ENCODE measurements at places on chromosomes 5 and 9.
A peak's percentile ranks its signal among the peaks of the same experiment; 100 is the strongest.

- DNase-seq: no peak
These were observed 11.2 kb upstream of the GFPT2 start for GRCh38 chr5:180364306-180364856.

DNA sequence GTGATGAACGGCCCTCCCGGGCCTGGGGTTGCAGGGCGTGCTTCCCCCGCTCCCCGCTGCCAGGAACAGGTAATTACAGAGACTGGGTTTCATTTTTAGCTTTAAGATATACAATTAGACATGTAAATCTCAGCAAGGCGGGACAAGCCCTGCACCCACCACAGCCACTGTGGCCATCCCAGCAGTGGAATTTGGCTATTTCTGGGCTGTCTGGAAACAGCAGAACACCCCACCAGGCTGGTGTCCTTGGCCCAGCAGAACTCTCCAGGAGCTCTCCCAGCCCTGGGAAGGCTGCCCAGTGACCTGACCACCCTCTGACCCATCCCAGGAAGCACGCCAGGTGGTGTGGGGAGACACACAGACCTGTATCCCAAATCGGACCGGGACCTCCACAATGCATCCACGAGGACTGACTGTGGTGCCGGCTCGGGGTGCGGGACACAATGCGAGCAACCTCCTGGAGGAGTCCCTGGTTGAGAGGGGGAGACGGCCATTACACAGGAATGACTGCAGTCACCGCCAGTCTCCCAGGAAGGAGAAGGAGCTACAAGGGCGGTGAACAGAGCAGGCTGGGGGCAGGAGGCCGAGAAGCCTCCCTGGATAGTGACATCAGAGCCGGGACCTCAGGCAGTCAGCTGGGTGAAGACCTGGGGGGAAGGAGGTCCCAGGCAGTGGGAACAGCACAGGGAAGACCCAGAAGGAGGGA lies 17.3 kb downstream of the EEIG1 start:
- DNase-seq: no peak

GRCh38 chr5:115849258-115849798 lies 7.6 kb downstream of the AP3S1 start:
- DNase-seq: no peak

- DNase-seq: no peak
These were observed 162.5 kb downstream of the PAX5 start for GRCh38 chr9:36871606-36872005.

GRCh38 chr5:17014686-17015085 lies 78.6 kb upstream of the MYO10 start:
- no peak for DNase-seq

GRCh38 chr5:82265047-82265446 lies 13.1 kb downstream of the RPS23 start:
- no peak for DNase-seq

GRCh38 chr5:67659288-67659687 lies 462.7 kb upstream of the CD180 start:
- DNase-seq: no peak

GRCh38 chr9:135617538-135617900 lies 21.8 kb downstream of the GLT6D1 start:
- DNase-seq: no peak

- no peak for DNase-seq
These were observed 228.8 kb downstream of the GAS1 start for GRCh38 chr9:86718388-86719049.

GRCh38 chr9:17625644-17626388 lies 47.0 kb downstream of the SH3GL2 start:
- no peak for DNase-seq

- DNase-seq: no peak
These were observed 170.9 kb downstream of the PALM2AKAP2 start for GRCh38 chr9:109950710-109951443.

GRCh38 chr9:137590123-137590468 lies 216 bp downstream of the ZMYND19 start:
- no peak for DNase-seq

DNA sequence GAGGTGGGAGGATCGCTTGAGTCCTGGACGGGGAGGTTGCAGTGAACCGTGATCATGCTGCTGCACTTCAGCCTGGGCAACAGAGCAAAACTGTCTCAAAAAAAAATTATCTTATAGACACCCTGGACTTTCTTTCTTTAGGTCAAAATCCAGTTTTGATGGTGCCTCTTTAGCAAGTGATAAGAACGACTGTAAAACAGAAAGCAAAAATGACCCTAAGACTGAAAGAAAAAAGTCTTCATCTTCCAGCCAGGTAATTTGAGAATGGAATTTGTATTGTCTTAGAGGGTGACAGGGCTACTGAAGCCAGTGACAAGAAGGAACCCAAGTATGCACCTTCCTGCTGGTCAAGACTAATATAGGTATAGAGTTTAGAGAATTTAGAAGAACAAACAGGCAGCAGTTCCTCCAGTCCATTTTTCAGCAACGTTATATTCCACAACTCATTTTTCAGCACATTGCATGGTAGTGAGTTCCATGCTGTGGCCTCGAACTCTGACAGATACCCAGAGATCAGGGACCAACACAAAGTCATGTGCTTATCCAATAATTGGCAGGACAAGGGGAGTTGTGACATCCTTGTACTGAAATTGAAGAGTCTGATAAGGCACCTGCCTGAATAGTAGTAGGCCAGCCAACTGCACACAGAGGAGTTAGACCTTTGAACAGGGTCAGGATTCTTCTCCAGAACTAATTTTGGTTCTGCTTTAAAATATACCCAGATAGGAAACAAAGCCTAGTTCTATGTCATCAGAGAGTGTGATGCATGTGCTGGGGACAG lies 46.5 kb downstream of the GRAMD2B start:
- DNase-seq: no peak

GRCh38 chr9:93185266-93186214 lies 1.6 kb downstream of the WNK2 start:
- no peak for DNase-seq

DNA sequence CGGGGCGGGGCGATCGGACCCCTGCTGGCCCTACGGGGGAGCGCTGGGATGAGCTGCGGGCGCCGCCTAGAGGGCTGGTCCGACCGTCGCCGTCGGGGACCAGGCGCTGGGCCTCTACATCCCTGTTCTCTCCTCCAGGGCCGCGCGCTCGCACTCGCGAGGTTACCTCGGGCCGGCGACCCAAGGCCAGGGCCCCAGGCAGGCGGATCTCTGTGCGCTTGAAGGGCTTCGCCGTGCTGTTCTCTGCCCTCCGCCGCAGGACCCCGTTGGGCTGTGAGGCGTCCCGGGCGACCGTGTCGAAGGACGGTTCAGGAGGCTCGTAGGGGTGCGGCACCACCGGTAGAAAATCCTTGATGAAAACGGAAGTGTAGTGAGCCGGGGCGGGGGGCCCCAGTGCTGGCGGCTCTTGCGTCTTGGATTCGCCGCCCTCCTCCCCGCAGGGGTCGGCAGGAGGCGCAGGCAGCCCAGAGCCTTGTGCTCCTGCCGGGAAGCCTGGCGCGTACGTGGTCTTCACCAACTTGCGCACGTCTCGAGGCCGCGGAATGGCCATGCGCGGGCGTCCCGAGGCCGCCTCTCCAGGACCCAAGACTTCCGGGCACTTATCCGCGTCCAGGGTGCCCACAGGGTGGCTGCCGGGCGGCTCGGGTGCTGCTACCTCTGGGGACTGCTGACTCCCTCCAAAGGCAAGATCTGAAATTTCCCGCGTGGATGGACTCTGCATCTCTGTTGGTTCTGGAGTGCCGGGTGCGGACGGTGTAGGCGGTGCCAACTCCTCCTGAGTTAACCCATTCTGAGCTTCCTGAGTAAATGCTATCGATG lies 2.0 kb downstream of the PROB1 start:
- peak; percentile 55 for DNase-seq

DNA sequence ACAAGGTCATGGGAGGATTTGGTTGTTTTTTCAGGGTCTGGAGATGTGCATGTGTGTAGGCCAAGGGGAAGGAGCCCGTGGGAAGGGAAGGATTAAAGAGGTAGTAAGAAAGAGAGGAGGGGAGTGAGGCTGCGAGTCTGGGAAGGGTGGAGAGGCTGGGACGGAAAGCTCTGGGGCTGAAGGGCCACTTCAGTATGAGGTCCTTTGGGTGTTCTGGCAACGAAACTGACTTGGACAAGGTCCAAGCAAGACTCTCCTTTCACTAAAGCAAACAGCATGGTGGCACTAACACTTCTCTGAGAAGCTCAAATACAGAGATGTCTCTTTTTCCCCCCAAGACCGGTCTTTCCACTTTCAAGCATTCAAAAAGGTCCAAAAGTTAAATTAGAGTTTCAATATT lies 394.5 kb downstream of the ARHGEF28 start:
- no peak for DNase-seq

- peak; percentile 64 for DNase-seq
These were observed 2.1 kb downstream of the NR4A3 start for GRCh38 chr9:99823681-99824377.

- DNase-seq: no peak
These were observed 47.2 kb upstream of the PCAT7 start for GRCh38 chr9:94507531-94508258.

DNA sequence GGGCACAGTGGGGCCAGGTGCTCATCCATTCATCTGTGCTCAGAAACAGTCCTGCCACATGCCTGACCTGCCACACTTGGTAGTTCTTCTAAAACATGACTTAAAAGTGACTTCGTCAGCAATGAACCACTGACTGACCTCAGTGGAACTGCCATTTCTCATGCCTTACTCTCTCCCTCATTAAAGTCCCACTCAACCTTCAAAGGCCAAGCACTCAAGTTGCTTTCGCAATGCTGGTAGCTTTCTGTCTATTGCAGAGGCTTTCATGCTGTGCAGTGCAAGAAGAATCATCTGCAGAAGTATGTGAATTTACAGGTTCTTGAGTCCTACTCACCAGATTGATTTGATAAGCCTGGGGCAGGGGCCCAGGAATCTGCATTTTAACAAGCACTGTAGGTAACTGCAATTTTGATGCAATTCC lies 23.9 kb downstream of the B4GALT1 start:
- no peak for DNase-seq

- DNase-seq: no peak
These were observed 95.6 kb downstream of the PALM2AKAP2 start for GRCh38 chr9:109875495-109876129.

- DNase-seq: no peak
These were observed 51.7 kb upstream of the FAM240B start for GRCh38 chr9:38771593-38771992.

GRCh38 chr5:111733571-111733970 lies 23.4 kb downstream of the NREP start:
- no peak for DNase-seq

GRCh38 chr5:42089705-42090104 lies 164.6 kb downstream of the FBXO4 start:
- no peak for DNase-seq

- no peak for DNase-seq
These were observed 708.7 kb downstream of the CDH9 start for GRCh38 chr5:26329562-26330189.

DNA sequence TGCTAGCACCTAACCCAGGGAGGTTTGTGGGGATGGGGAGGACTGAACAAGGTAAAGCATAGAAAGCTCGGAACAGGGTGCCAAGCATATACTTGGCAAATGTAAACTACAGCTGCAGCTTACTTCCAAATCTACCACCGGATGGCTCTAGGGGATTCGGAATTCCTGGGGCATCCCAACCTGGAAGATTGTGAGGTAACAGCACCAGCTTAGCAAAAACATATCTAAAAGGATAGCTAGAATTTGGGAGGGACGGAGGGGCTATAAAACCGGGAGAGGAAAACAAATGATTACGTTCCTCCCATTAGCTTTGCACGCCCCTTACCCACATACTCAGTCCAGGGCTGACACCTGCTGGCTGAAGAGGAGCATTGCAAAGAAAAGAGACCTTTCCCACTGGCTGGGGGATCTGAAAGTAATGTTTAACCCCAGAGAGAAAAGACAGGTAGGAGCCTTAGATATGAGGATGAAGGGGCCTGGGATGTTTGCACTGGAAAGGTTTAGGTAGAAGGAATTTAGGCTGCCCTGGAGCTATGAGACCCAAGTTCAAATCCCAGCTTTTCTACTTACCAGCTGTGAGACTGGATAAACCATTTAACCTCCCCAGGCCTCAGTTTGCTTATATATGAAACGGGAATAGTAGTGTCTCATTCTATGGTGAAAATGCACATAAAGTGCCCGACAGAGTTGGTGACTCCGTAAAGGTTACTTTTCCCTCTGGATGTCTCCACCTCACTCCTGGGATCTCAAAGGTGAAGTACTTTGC lies 73.6 kb downstream of the FAM114A2 start:
- DNase-seq: no peak

GRCh38 chr5:180332051-180332517 lies 21.1 kb downstream of the GFPT2 start:
- DNase-seq: no peak

DNA sequence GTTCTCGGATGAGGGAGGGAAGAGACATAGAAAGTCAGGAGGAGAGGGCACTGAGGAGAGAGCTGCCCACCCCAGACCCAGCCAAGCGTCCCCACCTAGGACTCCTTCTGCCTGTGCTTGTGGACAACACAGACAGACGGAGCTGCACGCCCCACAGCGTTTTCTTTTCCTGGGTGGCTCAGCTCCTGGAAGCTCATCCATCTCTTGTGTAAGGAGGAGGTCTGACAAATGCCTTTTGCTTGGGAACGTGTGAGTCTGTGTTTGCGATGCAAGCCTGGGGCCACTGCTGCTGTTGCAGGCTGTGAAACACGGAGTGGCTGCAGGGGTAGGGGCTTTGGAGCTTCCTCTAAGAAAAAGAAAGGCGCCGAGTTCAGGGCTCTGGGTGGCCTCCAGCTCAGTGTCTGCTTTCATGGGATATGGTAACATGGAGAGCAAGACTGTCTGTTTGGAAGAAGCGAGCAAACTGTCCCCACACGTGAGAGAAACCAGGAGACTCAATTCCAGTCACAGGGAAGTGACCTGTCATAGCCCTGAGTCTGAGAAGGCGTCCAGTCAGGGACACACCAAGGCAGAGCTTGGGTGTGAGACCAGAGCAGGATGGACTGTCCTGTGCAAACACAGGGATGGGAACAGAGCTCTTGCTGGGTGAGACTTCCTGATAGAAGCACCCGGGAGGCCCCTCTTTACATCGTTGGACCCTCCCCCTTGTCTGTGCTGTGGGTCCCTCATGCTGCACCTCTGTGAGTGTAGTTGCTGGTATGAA lies 42.7 kb downstream of the GADD45G start:
- no peak for DNase-seq

All from activated CD4-positive, alpha-beta T cell treated with anti-CD3 and anti-CD28 coated beads for 1 hour (primary cell).